ENCODE measurements at places on chromosomes 3 and 15.
A peak's percentile ranks its signal among the peaks of the same experiment; 100 is the strongest.

- DNase-seq, result no peak
Observed at GRCh38 chr15:55277116-55277564, 12.5 kb downstream of the RAB27A start.

DNA sequence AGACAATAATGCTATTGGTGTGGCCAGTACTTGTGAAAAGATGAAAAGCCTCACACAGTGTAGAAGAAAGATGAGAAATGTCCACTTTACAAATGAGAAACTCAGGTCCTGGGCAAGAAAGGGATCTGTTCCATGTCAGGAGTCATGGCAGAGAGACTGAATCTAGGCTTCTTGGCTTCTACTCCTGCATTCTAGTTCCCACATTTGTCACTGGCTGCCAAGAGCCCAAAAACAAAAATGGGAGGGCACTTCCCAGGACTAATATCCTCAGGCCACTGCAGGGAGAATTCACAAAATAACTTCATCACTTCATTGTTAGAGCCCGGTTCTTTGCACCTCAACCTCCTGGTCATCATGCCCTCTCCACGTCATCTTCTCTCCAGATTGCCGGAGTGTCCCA lies 337.5 kb downstream of the NTRK3 start:
- no peak for DNase-seq

- DNase-seq, result no peak
Observed at GRCh38 chr3:14352002-14352627, 50.3 kb upstream of the SLC6A6 start.

DNA sequence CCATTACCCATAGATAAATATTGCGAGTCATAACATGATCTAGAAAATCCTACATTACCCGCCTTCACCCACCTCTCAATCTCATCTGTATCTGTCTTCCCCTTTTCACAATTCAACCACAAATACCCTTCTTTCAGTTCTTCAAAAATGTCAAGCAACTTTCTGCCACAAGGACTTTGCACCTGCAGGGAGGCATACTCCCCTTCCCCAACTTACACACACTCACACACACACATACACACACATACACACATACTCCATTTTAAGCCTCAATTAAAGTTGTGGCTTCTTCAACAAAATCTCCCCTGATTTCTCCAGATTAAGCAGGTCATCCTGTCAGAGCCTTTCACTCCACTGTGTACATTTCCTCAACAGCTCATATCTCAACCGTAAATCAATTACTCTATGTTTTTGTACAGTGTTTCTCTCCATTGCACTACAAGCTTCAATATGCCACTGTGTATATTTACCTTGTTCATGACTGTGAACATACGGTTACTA lies 33.1 kb upstream of the CCDC50 start:
- DNase-seq, result no peak

DNA sequence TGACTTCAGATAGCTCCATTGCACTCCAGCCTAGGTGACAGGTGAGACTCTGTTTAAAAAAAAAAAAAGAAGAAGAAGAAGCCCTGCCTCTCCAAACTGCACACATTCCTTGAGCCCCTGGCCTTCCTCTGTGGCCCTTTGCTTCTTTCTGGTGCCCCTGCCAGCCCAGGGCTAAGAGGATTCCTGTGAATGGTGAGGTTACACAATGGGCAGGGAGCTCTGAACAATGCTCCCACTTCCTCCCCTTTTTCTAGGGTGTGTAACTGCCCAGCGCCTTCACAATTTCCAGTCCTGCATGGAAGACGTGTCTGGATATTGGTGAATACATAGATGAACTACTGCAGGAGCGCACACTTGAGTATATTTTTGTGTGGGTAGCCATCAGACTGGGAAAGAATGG lies 3.6 kb upstream of the AMOTL2 start:
- no peak for DNase-seq

GRCh38 chr15:68410466-68411342 lies 21.3 kb downstream of the ITGA11 start:
- no peak for DNase-seq

DNA sequence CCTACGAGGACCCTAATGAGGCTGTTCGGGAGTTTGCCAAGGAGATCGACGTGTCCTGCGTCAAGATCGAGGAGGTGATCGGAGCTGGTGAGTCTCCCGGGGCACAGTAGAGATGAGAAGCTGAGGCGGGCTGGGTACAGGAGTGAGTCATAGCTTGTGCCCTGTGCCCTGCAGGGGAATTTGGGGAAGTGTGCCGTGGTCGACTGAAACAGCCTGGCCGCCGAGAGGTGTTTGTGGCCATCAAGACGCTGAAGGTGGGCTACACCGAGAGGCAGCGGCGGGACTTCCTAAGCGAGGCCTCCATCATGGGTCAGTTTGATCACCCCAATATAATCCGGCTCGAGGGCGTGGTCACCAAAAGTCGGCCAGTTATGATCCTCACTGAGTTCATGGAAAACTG lies 17.9 kb downstream of the EPHB3 start:
- DNase-seq, result no peak

DNA sequence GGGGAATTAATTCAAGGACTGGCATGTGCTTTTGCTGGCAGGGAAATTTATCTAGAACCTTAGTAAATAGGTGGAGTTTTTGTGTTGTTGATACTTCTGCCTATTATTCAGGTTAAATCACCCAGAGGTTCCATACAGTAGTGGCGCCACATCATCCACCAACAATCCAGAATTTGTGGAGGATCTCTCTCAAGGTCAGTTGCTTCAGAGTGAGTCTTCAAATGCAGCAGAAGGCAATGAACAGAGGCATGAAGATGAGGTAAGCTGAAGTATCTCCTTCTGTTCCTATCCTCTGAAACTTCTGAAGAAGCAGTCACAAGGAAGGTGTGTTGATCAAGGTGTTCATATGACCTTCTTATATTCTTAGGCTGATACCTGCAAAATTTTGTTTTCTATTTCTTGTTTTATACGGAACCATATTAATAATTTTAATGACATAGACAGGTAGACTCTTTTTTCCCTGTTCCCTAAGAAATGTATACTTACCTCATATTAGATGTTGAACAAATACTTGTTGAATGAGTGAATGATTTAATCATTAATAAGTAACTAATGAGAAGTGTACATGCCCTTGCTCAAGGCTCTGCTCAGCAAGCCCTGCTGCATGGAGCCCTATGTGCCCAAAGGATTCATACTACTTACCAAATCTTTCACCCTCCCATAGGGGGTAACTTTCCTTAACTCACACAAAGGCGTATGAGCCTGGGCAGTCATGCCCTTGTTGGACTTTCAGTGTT lies 43.6 kb downstream of the HMG20A start:
- no peak for DNase-seq

GRCh38 chr3:126849768-126850167 lies 133.1 kb upstream of the PLXNA1 start:
- DNase-seq, result no peak

GRCh38 chr3:143658861-143659260 lies 189.4 kb downstream of the SLC9A9 start:
- DNase-seq, result no peak

DNA sequence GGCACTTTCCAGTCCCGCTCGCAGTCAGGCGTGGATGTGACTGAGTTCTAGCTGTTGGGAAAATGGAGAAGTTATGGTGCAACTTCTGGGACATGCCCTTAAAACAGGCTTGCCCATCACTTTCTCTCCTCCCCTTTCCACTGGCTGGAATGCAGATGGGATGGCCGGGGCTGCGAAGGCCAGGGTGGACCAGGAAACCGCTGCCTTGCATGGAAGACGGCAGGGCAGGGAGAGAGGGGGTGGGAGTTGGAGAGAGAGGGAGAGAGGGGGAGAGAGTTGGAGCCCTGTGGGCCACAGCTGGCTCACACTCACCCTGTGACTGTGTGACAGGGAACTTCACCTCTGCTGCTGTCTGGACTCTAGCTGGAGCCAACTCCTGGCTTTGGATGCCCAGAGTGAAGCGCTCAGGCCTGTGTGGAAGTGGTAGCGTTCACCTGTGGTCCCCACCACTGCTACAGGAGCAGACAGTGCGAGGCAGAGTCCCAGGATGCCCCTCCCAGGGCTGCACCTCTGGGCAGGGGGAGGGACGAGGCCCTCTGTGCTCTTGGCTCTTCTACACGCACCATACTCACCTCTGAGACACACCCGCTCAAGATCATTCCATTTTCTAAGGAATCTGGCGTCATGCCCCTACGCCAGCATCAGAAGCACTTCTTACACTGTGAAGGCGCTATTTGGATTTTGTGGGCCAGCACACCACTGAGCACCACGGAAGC lies 36.6 kb downstream of the KLHL25 start:
- DNase-seq, result no peak

- peak; percentile 8 for DNase-seq
Observed at GRCh38 chr15:59247364-59247763, 40.7 kb downstream of the LDHAL6B start.

- DNase-seq, result no peak
Observed at GRCh38 chr15:67839499-67839928, 331 bp downstream of the RNU6-1 start.

DNA sequence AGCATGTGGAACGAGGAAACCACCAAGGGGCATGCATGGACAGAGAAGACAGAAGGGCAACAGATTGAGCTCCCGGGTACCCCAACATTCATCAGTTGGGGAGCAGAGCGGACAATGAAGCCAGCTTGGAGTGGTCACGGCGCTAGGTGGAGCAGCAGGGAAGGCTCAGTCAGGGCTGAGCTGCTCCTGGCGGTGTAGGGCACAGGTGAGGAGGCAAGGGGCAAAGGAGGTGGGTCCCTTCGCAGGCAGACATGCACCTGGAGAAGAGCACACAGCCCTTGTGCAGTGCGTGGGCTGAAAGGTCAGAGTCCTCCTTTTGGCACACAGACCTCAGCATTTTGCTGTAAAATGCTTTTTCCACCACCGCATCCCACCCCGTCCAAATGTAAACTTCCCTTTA lies 90.0 kb upstream of the SLC6A6 start:
- no peak for DNase-seq

GRCh38 chr3:25508901-25509300 lies 80.8 kb downstream of the RARB start:
- no peak for DNase-seq

GRCh38 chr15:31292391-31293015 lies 34.1 kb upstream of the KLF13 start:
- DNase-seq, result no peak

DNA sequence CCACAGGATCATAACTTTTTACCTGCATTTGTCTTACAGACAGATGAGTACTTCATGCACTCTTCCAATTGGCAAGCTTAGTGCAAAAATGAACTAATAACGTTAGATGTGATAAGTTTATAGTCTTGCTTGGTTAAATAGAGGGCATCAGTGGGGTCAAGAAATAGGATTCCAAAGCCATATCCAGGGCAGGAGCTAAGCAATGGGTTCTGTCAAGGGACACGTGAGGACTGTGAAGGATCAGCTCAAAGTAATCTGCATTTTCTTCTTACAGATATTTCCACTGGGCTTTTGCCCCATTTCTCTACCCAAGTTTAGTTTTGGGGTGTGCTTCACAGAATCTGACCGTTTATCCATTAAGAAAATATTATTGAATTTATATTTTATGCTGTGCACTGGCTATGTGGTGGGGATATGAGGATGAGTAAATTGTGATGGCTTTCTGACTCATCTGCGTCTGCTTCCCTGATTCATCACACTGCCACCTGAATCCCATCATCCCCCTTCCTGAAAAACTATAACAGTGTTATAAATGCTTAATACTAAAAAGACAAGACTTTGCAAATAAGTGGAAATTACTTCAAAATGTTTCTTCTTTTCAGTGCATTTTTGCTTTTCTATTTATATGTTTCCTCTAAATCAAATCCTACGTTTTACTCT lies 17.5 kb downstream of the PPP2R3A start:
- no peak for DNase-seq

DNA sequence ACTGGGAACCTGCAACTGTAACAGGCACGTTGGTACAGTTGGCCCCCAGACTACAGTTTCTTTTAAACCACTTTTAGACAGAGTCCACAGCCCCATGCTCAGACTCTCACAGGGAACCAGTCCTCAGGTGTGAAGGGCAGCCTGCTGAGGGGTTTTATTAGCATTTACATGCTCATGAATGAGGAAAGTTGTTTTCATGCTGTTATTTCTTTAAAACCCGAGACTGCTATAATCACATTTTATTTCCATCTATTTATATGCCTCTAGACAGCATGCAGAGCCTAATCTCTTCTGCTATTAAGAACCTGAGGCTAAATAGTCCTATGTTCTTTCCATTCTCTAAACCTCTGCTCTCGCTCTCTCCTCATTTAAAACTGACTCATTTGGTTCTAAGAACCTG lies 26.3 kb upstream of the FSIP1 start:
- DNase-seq, result no peak

- DNase-seq, result no peak
Observed at GRCh38 chr3:30764281-30764680, 130.2 kb downstream of the GADL1 start.

DNA sequence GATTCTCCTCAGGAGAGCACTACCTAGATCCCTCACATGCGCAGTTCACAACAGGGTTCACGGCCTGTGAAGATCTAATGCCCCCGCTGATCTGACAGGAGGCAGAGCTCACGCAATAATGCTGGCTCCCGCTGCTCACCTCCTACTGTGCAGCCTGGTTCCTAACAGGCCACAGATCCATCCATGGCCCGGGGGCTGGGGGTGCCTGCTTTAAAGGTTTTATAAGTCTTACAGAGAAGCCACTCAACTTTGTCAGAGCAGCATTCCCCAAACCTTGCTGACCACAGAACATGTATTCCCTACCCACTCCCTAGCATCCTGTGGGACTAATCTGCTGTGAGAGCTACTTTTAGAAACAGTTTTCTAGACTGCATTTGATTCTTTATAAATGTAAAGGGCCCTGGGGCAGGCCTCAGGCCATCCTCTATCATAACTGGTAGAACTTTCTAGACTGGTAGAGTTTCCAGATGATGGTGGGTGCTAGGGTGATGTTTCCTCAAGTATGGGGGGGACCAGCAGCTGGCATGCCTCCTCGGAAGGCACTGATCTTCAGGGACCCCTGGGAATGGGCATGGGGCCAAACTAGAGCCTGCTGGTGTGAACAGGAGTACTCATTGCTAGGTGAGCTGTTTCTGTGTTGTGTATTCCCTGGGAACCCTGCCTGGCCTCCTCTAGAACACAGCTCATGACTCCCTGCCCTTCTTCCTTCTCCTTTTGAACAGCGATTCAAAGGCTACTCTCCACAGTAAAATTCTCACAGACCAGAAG lies 25.7 kb upstream of the RAD18 start:
- no peak for DNase-seq

DNA sequence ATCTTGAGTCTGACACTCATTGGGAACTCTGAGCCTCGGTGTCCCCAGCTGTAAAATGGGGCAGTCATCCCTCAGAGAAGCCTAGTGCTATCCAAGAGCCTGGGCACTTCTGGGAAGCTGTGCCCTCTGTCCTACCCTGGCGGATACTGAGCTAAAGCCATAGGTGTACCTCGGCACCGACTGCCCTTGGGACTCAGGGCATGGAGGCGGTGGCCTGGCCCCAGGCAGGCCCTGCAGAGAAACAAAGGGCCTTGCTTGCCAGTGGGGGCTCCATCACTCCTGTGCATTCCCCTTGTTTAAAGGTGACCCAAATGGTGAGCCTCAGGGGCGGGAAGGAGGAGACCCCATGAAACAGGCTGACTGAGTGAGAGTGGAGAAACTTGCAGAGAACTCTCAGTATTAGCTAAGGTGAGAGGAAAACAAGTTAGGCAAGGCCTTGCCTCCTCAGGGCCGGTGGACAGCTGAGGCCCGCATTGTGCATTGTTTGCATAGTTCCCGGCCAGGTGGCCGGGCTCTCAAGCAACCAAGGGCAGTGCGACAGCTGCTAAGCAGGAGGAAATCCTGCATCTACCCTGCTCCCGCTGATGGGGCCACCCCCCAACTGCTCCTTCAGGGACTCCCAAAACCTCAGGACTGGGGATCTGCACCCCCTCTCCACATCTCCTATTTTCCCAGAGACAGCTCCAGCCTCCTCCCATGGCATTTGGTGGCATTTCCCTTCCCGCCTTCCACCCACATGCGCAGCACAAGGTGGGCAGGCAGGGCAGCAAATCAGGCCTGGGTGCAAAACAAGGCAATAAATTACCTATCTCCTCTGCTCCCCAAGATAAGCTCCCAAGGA lies 4.3 kb downstream of the PFKFB4 start:
- DNase-seq, result peak; percentile 53

Data from NCI-H510A (cell line).